ENCODE measurements at places on chromosomes 4 and X. TPM values are rescaled to one million over a fixed set of nuclear protein-coding genes. Genes with fewer than 3 reads are reported as not detected.
A peak's percentile ranks its signal among the peaks of the same experiment; 100 is the strongest.

ADH1A gene
- polyA plus RNA-seq, result 0.06 TPM

ARHGAP36 gene
- polyA plus RNA-seq, result not detected

GRCh38 chrX:3029129-3029528, 12.1 kb upstream of the ARSF start:
- no peak for DNase-seq

GRCh38 chrX:13007519-13008188, 32.7 kb downstream of the TMSB4X start:
- DNase-seq, result peak; percentile 69

- no peak for DNase-seq
These were observed 94.4 kb downstream of the NWD2 start for GRCh38 chr4:37338972-37339371.

DNA sequence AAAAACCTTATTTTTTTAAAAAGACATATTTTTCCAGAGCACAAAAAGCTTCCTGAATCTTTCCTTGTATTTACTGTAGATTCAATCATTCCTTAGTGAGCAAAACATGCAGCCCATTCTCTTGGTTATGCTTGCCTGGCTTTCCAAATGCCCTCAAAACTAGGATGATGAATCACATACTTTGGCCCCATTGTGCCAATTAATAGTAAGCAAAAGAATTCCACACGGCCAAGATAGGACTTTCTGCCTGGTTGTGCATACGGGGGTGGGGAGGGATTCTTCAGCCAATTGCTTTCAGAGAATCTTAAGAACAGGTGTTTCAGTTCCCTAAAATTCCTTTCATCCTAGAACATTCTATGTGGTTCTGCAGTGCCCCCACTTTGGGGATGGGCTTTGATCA, 7.0 kb downstream of the RAI2 start:
- no peak for DNase-seq

DNA sequence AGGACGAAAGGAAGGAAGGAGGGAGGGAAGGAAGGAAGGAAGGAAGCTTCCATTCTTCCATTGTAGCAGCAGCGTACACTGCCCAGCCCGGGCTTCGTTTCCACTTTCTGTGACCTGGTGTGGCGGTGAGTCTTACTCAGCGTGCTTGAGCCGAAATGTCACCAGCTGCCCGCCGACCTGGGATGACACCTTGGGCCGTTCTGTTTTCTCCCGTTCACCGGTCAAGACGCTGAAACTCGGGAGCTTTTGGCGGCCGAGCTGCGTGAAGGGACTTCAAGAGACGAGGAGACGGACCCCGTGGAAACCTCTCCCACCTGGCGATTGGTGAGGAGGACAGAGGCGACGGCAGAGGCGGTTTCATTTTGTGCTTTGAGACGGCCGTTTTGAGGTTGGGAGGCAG, 47.1 kb upstream of the PPP2R3B start:
- DNase-seq, result no peak

Measured in fibroblast of lung (primary cell).